Fibroblast of gingiva (primary cell): ENCODE measurements at places on chromosomes 12 and 14.

DNA sequence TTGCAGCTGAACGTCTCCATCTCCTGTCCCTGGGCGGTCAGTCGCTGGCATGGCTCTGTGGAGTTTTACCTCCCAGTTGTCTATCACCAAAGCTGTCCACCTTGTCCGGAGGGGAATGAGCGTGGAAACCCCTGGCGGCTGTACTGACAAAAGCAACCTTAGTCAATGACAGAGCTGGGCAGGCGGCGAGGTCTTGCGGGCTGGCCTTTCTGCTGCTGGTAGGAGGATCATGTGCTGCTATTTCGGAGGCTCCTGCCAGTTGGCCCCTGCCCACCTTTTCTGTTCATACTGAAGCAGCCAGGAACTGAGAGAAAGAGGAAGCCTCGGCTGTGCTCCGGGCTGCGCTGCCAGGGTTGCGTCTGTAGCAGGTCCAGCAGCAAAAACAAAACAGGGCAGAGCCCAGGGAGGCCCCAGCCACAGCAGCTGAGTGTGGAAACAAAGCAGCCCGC, 57.7 kb downstream of the HMGA2 start:
- peak; percentile 98 for DNase-seq

- no peak for DNase-seq
These were observed 565 bp downstream of the NT5DC3 start for GRCh38 chr12:103840462-103840875.

DNA sequence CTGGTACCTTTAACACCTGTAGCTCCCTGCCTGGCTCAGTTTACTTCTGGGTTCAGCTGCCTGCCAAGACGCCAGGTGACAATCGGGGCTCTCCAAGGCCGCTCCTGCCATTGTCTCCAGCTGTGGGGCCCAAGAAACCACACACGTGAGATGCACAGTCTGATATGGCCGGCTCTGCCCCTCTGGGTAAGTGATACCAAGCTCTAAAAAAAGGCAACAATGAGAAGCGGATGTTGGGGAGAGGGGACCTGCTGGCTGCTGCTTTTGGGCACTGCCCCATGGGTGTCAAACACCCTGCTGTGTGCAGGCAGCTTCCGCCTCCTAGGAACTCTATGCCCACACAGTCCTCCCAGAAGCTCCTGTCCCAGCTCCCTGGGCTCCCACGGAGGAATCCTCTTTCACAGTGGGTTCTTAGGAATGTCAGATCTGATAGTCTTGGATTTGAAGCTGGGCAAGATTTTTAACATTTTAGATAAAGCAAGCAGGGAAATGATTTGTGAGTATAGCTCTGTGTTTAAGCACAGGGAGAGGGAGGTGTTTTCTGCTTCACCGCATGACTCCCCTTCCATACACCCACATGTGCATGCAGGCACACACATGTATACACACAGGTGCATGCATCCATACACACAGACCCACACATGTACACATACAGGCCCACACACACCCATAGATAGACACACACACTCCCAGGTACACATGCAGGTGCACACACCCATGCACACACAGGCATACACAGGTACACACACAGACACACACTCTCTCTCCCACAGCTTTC, 1135.8 kb downstream of the BCL11B start:
- DNase-seq, result no peak

- DNase-seq, result peak; percentile 20
These were observed 169.0 kb downstream of the PRIMA1 start for GRCh38 chr14:93619176-93619793.

- DNase-seq, result peak; percentile 15
These were observed 200.3 kb upstream of the PLEKHG7 start for GRCh38 chr12:92502417-92503028.

GRCh38 chr12:16300122-16300521, 22.6 kb upstream of the SLC15A5 start:
- peak; percentile 51 for DNase-seq
